NCI-H1092 (cell line): ENCODE measurements at places on chromosomes 4 and X.

DNA sequence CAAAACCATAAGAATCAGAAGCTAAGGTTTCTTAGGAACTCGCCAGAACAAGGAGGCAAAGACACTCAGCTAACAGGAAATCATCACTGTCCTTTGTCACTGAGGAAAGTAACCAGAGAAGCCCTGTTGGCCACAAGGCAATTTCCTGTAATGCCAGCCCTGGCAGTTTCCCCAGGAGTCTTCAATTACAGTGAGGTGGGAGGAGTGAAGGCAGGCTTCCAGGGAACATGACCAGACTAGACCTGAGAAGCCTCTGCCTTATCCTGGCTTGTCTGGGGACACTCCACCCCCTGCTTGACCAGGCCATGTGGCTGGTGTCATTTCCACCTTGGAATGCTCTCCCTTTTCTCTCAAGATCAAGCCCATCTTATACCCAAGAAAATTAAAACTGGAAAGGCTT, 125.3 kb downstream of the COL4A6 start:
- DNase-seq: peak; percentile 75

GRCh38 chrX:136577552-136577951, 45.5 kb downstream of the VGLL1 start:
- no peak for DNase-seq

GRCh38 chr4:174873931-174874330, 44.2 kb upstream of the ADAM29 start:
- peak; percentile 53 for DNase-seq

GRCh38 chr4:155667222-155667567, 547 bp downstream of the GUCY1A1 start:
- DNase-seq: no peak

DNA sequence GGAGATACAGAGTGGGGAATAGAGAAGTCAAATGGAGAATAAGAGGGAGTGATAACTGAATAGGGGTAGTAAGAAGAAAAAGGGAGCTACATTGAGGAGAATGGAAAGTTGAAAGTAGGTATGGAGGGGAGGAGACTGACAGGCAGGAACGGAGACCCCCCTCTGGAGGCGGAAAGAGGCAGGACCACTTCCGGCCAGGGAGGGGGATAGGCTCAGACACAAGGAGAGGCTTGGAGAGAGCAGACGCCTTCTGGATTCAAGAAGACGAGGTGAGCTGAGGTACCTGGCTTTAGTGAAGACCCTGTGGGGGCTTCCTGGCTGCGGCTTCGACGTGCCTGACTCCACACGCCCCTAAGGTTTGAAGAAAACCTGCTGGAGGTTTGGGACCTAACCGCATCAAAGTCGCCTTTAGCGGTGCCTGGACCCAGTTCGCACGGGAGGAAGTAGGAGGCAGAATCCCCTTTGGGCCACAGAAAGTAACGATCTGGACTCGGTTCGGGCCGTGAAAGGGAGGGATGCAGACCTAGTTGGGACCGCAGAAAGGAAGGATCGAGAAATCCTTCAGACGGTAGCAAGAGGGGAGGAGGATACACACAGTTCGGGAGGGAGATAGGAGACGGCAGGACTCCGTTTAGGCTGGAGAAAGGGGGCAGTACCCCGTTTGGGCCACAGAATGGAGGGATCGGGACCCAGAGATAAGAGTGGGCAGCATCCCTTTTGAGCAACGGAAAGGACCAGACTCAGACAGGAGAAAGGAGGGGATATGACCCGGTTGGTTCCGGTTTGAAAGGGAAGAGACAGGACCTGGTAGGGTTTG, at the start of gene TRO:
TSS of gene TRO (plus strand) at position 215 of the 817 bp plus-strand sequence. CDS start 1,423 bp downstream, outside the sequence.
- DNase-seq: peak; percentile 17

GRCh38 chr4:173025131-173025530, 143.5 kb upstream of the GALNT7 start:
- peak; percentile 79 for DNase-seq

- DNase-seq: no peak
Observed at GRCh38 chrX:119942831-119943184, 743 bp downstream of the NKAP start.

GRCh38 chr4:108473163-108473720, 147.1 kb upstream of the RPL34 start:
- DNase-seq: no peak

DNA sequence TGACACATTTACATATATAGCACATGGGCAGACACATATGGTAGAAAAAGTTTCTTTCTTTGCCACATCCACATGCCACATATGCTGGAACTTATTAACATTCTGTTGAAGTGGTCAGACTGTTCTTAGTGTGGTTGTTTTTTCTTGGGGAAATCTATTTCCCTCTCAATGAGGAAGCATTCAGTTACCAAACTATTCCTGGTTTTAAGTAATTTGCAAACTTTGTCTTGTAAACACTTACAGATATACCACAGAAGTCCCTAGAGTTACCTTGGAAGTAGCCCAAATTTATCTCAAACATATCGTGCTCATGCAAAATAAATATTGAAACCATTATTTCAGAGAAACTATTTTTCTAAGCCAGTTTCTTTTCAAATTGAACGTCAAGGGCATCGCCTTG, 625.5 kb upstream of the INTU start:
- DNase-seq: no peak

GRCh38 chr4:80162418-80162817, 34.9 kb upstream of the PRDM8 start:
- no peak for DNase-seq
